ENCODE measurements at places on chromosomes 3 and 15.

- no peak for DNase-seq
Observed at GRCh38 chr3:193960487-193961274, 175.3 kb upstream of the HES1 start.

DNA sequence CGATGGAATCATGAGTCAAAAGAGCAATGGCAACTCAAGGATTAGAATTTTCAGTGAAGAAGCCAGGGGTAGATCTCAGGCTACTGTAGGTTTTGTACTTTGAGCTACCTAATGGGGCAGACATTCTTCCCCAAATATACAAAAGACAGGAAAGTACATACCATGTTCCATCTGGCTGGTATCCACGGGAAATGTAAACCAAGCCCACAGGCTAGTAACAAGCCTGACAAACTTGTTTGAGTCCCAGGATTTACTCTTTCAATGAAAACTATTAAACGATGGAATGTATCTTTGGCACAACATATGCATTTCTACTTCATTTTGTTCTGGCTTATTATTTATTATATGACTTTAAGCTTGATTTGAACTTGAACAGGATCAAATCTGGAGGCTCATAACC lies 44.2 kb upstream of the GOLIM4 start:
- no peak for DNase-seq

GRCh38 chr3:38163841-38164642 lies 1.3 kb upstream of the OXSR1 start:
- DNase-seq = no peak

- no peak for DNase-seq
Observed at GRCh38 chr3:3778641-3779270, 20.5 kb upstream of the LRRN1 start.

GRCh38 chr15:51869060-51869421 lies 39.6 kb downstream of the TMOD3 start:
- DNase-seq = no peak

DNA sequence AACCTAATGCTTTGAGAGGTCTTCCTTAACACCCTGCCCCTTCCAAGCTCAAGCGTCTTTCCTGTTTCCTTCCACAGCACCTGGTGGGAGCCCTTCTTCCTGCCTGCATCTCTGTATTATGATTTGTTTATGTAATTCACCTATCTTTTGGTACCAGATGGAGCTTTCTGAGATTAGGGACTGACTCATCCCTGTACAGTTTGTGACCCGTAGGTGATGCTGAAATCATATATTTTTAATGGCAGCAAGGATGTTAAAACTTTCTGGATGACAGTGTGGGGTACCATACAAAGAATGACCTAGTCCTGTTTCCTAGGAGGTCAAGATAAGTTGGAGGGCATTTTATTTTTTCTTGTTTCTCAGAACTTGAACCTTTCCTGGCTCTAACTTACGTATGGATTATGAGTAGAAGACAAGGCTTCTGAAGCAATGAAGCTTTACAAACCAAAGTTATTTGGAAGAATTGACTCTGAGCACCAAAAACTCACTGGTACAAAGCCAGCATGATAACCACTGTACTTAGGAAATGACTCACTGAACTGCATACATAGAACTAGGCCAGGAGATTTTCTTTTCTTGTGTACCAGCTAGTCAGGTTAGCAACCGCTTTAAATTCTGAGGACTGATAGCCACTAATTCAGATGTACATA lies 46.6 kb downstream of the HHLA2 start:
- DNase-seq = peak; percentile 29

All from GM12864 (cell line).